ENCODE measurements at places on chromosomes 13 and 19.
A peak's percentile ranks its signal among the peaks of the same experiment; 100 is the strongest.

DNA sequence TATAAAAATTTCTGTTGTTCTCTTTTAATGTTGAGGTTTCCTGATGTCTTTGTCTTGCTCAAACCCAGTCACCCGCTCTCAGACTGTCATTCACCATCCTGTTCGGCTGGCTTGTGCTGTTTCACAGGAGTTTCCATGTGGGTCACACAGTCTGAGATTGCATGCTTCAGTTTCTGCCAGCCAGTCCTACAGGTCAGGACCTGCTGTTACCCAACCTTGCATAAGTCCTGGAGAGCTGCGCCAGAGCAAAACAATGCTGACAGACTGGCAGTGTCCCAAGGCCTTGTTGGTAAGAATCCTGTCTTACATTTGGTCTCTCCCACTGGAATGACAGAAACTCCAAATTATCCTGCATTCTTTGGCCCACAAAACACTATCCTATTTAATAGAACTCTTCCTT lies 340.0 kb upstream of the SLITRK5 start:
- peak; percentile 32 for DNase-seq

- no peak for DNase-seq
Observed at GRCh38 chr13:50425772-50426171, 410.5 kb downstream of the KCNRG start.

GRCh38 chr19:30886222-30886621 lies 463.0 kb downstream of the TSHZ3 start:
- DNase-seq = no peak

DNA sequence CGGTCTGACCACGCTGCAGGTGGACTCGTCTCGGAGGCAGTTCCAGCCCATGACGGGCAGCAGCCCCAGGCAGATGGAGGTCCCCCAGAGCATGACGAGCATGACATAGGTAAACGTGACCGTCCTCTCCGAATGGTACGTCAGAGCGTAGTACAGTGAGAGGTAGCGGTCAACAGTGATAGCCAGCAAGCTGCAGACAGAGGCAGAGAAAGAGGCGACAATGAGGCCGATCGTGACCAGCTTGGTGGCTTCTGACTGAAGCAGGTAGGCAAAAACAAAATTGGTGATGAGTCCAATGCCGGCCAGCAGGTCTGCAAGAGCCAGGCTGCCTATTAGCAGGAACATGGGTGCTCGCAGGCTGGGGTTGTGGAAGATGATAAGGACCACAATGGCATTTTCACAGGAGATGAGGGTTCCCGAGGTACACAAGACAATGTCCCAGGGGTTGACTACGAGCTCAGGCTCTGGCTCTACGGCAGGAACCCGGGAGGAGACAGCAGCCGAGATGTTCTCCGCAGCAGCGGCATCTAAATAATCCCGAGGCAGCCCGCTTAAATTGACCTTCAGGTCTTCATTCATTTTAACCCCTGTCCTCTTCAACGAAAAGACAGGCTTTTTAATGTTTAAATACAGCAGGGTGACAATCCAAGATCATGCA lies 1.2 kb downstream of the GPR12 start:
- no peak for DNase-seq

- no peak for DNase-seq
Observed at GRCh38 chr19:29988351-29988750, 46.3 kb downstream of the URI1 start.

DNA sequence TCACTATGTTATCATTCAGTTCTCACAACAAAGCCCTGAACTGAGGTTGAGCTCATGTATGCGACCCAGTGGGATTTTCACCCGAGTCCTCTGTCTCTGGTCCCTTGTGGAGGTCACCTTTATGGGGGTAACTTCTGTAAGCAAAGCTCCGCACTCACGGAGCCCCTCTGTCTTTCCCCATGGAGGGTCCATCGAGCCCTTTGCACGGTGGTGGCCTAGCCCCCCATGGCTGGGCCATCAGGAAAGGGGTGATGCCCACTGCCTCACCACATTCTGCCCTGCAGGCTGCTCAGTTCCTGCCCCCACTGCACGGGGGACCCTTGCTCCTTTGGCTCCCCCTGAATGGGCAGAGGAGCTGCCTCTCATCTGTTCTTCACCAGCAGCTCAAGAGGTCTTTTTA lies 39.6 kb downstream of the CHST8 start:
- DNase-seq = no peak

DNA sequence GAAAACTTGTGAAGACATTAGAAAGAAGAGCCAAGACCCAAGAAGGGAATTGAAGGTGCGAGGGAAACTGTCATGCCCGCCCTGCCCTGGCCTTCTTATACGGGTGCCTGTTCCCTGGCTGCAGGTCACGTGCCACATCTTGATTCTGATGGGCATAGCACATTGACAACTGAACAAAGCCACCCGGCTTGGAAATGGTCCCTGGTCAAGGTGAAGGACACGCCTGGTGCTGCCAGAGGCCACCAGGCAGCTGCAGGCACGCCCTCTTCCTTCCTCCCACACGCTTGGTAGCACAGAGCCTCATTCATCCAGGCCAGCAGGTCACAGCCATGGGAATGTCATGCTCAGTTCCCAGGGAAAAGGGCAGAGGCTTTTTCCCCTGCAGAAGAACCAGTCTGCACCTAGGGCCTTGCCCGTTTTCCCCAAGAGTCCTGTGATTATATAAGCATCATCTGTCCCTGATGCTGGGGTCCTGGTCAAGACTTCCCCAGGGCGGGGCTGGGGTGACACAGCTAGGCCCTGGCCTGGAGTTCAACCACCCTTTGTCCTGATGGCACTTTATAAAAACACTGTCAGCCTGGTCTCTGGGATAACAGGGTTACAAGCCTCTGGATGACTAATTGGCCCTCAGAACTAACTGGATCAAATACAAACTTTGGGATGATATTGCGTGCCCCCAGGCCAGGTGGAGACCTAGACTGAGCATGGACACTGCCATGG lies 56.0 kb downstream of the CDADC1 start:
- no peak for DNase-seq

Measured in myocyte (in vitro differentiated cells).